ENCODE measurements at places on chromosomes 13 and 19.

- no peak for DNase-seq
Observed at GRCh38 chr13:97256343-97256783, 34.2 kb downstream of the MBNL2 start.

DNA sequence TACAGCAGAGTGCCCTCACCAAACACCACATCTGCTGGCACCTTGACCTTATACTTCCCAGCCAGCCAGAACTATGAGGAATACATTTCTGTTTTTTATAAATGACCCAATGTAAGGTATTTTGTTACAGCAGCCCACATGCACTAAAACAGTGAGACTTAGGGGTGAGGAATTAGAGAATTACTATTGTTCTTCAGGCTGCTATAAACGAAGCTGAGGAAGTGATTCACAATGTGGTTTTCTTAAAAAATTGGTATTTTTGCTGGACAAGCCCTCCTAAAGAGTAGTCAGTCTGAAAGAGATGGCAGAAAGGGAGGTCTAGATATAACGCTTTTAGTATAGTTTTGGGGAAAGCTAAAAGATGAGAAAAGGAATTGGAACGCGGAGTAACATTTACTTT, 101.0 kb downstream of the SLITRK6 start:
- DNase-seq, result no peak

DNA sequence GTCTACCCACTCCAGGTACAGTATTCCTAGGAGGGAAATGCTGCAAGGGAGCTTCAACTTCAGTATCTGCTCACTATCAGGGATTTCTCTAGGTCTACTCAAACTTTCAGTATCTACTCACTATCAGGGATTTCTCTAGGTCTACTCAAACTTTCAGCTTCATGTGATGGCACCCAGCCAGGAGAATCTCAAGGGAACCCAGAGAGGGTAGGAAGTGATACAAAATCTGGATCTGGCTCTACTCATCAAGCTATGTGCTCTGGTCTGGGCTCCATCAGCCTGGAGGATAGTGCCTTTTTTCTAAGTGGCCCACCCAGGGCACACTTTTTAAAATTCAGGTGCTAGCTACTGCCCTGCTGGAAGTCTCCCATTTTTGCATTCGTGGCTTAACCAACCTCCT, 52.3 kb upstream of the FNDC3A start:
- DNase-seq, result no peak

GRCh38 chr19:49553451-49554271, 25.9 kb downstream of the RCN3 start:
- DNase-seq, result no peak

DNA sequence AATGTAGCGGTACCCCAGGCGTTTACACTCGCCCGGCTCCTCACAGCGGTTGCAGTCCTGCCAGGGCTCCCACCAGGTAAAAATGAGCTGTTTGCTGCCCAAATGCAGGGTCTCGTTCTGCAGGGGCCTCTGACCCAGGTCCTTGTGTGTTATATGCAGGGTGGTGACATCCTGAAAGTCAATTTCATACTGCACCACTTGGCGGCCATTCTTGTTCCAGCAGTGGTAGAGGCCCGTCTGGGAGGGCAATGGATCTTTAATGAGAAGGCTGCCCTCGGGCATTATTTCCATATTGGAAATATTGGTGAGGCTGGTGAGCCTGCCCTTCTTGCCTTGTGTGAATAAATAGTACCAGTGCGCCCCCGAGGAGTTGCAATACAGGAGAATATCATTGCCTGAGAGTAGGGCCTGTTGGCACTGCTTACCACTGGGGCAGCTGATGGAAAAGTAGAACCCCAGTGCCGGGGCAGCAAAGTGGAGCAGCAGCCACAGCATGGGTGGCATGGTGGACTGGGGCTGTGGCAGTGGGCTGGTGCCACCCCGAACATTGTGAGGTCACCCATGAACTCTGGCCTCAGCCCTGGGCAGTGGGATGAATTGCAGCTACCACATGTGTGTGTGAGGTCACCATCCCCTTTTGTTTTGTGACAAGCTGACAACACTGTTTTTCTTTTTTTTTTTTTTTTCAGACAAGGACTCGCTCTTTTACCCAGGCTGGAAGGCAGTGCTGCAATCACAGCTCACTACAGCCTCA, at the start of gene FAM187B:
Gene FAM187B, minus strand, starts transcription at position 563 of the 754 bp plus-strand sequence. Its CDS starts 59 bp downstream, at position 504.
- DNase-seq, result no peak

DNA sequence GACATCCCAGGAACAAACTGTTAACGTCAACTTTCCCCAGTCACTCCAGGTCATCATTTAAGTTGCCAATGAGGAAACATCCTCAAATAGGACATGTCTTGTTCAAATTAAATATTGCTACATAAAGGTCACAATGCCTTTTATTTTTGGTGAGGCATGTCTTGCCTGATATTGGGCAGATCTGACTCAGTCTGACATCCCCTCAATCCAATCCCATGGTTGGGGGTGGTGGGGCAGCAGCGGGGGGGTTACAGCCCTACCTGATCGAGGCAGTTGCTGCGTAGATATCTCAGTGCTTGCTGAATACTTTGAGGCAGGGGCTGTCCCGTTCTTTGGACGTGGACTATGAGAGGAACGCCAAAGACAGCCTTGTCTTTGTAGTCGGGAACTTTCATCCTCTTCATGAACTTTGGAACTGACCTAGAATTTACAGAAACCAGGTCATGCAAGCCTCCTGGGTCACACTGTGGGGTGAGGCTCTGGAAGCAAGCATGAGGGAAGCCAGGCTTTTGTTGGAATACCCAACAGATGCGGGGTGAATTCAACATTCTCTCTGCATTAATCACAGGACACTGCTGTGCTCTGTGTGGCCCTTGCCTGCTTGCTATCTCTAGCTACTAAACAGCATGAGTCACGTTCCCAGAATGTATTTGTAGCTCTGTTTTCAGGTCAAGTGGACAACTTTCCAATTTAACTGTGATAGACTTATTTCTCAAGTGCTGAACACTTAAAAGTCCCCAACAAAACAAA, 109.8 kb downstream of the KL start:
- no peak for DNase-seq

- DNase-seq, result no peak
Observed at GRCh38 chr13:93226065-93226622, 463 bp upstream of the GPC6 start.

DNA sequence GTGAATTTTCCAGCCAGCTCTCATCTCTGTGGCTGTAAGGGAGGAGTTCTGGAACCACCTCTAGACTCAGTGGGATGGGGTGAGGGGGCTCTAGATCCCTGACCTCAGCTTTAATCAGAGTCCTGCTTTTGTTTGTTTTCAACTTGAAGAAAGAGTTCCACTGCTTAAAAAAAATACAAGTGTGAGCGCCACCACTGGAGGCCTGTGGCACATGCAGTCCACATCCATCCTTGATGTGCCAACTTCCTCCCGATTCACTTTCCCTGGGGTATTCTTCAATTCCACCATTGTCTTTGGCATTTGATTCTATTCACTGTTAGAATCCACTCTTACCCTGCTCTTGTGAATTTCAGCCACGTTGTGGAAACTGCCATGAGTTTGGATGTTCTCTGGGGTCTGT, 62.4 kb upstream of the GJB6 start:
- DNase-seq, result no peak

DNA sequence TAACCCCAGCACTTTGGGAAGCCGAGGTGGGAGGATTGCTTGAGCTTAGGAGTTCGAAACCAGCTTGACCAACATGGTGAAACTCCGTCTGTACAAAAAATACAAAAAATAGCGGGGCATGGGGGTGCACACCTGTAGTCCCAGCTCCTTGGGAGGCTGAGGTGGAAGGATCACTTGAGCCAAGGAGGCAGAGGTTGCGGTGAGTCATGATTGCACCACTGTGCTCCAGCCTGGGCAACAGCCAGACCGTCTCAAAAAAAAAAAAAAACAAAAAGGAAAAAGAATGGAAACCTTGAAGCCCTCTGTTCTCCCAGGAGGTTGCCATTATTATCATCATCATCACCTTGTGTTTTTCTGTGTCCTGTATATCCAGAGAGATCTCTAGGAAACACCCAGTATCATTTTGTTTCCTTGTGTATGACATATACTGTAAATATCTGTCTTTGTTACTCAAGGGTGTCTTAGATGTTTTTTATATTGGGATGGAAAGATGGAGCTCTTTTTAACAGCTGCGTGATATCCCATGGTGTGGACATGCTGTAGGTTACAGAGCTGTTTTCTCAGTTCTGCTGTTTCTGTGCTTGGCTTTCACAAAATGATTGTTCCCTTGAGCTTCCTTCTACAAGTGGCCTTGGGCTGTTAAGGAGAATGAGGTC, 11.8 kb downstream of the CHAF1A start:
- DNase-seq, result no peak

DNA sequence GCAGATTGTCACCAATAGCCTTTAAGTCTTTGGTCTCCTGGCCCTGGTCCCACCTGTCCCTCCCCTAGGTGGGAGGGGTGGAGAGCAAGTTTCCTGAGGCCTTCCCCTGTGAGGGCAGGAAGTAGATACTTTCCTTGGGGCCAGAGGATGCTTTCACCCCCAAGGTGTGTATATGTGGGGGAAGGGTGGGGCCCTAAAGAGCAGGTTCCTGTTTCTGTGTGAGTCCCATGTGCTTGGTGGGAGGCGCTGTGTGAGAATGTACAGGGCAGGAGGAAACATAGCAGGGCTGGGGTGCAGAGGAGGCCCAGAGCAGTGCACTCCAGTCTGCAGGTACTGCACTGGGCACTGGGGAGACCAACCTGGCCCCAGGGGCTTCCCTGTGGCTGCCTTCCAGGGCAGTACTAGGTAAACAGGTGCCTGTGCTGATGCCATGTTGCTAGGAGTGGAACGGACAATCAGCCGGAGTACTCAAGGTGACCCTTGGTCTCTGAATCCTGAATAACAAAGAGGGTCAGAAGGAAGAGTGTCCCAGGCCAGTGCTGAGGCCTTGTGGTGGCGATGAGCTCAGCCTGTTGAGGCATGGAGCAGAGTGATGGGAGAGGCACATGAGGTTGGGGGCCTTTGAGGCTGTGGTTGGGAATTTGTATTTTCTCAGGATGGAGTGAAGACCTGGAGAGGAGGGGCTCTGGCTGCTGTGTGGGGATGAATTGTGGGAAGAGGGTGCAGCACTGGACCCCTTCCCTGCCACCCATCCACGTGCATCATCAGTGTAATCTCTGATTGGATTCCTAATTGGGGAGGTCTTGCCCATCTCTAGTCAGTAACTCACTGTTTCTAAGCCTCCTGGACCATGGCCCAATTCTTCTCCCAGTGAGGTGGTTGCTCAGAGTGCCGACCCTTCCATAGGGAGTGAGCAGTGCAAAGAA, 5.1 kb downstream of the EGLN2 start:
- DNase-seq, result no peak

- no peak for DNase-seq
Observed at GRCh38 chr13:29465741-29466293, 129.7 kb downstream of the SLC7A1 start.

DNA sequence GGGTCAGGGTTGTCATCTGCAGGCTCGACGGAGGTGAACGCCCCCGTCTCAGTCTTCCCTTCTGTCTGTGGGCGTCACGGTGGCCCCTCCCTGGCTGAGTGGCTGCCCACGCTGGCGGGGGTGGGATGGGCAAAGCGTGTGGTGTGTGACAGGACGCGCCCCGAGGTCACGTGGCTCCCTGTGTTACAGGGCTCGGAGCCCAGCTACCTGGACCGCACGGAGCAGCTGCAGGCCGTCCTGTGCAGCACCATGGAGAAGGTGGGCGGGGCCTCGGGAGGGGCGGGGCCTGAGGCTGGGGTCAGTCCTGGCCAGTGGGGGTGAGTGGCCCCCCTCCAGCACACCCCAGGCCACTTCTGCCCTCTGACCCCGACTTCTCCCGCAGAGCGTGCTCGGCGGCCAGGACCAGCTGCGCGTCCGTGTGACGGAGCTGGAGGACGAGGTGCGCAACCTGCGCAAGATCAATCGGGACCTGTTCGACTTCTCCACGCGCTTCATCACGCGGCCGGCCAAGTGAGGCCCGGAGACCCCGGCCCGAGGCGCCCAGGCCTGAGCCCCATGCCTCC, 6.3 kb upstream of the GRIN3B start:
- DNase-seq, result no peak

DNA sequence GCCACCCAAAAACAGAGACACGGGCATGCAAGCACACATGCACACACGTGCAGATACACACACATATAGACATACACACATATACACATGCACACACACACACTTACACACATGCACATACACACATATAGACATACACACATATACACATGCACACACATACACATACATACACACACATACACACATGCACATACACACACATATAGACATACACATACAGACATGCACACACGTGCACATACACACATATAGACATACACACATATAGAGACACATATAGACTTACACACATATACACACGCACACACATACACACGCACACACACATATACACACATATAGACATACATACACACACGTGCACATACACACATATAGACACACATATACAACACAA, 92.1 kb downstream of the GADD45B start:
- DNase-seq, result no peak

GRCh38 chr13:23980160-23980551, 82.9 kb upstream of the C1QTNF9B start:
- DNase-seq, result peak; percentile 74

DNA sequence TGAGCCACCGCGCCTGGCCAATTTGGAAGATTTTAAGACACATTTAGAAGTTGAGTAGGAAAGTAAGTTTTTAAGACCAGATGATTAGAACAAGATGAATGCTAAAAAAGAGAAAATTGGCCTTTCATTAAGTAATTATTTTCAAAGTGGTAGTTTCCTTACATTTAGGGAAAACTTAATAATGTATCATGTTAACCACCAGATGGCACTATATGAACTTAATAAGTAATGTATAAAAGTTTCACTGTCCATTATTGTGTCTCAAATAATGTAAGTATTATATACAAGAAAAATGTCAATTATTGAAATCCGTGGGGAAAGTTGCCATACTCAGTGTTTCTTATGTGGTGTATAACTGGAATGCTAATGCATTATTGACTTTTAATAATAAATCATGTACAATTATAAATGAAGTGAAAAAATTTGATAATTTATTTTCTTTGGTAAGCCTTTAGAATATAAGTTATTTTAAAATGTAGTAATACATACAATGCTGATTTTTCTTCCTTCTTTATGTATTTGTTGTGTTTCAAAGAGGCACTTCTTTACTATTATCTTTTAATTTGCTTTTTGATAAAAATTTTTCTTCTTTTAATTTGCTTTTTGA, 29.2 kb downstream of the COG6 start:
- DNase-seq, result peak; percentile 11

- no peak for DNase-seq
Observed at GRCh38 chr19:14809272-14810057, 25.5 kb downstream of the OR7A5 start.

DNA sequence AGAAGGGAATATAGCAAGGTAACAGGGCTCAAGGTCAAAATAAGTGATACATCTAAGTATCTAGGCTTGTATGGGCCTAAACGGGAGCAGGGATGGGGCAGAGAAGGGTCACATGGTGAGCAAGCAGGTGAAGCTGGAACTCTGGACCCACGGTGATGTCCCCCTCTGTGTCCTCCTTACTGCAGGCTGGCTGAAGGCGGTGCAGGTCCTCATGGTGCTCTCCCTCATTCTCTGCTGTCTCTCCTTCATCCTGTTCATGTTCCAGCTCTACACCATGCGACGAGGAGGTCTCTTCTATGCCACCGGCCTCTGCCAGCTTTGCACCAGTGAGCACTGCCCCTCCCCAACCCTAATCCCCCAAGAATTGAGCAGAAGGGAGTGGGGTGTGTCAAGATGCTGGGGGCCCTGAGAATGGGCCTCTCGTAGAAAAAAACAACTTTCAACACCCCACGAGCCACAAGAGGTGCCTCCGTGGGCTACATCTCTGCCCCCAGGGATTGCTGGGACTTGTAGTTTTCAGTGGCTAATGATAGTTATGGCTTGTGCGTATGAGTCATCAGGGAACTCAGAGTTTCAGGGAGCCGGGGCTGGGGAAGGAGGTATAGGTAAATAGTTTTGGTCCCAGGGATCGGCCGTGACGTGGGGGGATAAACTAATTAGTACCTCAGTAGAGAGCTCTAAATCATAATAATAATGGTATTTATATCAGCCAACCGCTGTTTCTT, 4.0 kb downstream of the EMP3 start:
- DNase-seq, result no peak

Data from right renal pelvis (tissue), 4 donors.